ENCODE measurements at places on chromosomes 11 and 22.

DNA sequence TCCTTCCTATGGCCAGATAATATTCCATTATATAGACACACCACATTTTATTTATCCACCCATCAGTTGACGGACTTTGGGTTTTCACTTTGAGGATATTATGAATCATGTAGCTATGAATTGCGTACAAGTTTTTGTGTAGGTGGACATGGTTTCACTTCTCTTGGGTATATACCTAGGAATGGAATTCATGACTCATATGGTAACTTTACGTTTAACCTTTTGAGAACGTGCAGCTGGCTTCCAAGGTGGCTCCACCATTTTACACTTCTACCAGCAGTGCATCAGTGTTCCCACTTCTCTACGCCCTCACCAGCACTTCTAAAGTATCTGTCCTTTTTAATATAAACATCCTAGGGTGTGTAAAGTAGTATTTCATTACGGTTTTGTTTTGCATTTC, 112.0 kb downstream of the PLEKHA7 start:
- no peak for DNase-seq

DNA sequence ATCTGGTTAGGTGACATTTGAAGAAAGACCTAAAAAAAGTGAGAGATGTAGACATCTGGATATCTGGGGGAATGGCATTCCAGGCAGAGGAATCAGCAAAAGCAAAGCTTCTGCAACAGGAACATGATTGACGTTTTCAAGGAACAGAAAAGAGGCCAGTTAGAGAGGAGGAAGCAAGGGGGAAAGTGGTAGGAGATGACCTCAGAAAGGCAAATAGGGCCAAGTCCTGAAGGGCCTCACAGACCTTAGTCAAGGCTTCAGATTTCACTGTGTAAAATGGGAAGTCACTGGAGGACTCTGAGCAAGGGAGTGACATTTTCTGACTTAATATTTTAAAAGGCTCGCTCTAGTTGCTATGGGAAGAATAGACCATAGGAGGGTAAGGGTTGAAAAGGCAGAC, 9.7 kb downstream of the DEUP1 start:
- DNase-seq: no peak

DNA sequence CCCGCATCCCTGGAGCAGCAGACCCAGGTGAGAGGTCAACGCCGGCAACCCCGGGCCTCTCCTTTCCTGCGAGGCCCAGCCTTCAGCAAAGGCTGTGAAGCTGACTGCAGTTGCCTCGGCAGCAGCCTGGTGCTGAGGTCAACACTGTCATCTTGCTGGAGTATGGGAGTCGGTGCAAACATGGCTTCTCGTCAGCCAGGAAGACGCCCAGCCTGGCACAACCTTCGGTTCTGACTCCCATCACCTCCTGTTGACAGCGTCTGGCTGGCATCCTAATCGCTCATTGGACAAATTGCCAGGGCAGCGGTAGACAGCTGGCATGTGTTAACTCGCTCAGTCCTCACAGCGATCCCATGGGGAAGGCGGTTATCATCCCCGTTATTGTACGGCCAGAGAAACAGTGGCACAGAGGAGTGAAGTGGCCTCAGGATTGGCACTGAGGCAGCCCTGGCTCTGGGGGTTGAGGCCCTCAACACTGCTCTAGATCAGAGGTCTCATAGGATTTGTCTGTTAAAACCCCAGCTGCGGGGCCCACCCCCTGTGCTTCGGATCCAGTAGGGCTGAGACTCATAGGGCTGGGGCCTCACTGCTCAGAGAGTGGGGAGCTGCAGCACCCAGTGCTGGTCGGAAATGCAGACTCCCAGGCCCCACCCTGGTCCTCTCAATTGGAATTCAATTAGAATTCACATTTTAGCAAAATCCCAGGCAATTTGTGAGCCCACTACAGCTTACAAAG, 39.3 kb upstream of the TP53I11 start:
- DNase-seq: peak; percentile 59

DNA sequence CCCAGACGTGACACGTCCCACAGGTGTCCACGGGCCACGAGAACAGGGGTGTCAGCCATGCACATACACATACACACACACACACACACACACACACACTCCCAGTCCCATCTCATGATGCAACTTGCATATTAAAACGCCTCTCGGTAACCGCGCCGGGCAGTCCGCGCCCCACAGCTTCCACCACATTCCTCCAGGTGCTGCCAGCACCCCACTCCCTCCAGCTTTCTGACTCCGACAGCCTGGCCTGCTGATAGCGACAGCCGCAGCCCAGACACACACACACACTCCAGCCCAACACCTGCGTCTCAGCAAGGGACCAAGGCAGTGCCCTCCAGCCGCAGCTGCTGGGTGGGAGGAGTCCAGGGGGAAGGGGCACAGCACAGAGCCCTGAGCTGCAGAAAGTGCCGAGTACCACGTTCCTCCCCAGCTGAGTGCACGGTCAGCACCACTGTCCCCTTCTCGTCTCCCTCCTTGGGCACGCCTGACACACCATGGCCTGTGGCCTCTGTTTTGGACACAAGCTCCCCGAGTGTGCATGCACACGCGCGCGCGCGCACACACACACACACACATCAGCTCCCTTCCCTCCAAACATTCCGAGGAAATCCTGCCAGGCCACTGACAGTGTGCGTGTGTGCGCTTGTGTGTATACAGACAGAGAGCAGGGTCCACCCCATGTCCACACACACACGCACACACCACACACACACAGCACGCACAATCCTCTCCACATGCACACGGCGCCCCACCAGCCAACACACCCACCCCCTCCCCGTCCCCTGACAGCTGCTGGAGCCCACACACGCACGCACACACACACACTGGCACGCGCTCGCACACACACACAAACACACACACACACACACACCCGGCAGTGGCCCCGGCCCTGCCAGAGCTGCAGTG, 1.2 kb downstream of the ELFN2 start:
- DNase-seq: peak; percentile 49

DNA sequence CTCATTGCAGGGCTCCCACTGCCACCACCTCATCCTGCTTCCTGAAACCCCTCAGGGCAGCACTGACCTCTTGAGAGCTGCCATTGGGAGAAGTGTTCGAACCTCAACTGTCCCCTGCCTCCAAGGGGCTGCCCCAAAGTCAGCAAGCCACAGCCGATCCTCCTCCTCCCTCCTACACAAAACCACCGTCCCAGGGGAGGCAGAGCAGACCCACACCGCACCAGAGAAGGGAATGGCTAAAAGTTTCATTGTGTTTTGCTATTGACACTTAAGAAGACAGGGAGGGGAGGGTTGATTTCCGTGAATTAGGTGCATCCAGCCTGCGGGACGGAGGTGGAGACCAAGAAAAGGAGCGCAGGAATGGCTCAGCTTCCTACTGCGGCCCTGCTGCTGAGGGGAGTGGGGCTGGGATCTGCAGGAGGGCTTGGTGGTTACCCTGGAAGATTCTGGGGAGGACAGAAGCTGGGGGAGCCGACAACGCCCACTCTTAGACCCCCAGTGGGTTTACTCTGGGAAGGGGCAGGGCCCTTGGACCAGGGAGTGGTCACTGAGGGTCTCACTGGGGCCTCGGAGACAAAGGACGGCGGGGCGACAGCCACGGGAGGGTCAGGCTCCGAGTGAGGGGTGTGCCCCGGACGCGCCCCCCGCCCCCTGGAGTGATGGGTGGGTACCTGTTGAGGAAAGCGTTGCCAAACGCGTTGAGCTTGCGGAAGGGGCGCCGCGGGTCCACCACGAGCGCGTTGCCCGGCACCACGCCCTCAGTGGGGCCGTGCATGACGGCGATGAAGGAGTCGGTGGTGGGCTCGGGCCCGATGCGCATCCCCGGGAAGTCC, 815 bp downstream of the EHD1 start:
- DNase-seq: no peak

DNA sequence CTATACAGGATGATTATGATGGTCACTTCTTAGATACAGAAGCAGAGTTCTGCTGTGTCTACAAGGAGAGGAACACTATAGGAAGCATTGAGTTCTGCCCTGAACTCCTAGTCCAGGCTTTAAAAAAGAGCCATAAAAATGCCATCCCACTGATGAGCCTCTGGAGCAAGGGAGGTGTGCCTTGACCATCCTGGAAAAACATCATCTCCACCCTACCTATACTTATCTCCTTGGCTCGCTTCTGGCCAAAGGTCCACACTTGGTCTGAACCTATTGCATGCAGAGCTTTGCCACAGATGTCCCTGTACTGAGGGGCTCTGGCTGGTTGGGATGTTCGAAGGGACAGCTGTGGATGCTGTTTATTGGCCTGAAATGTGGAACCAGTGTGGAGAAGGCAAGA, 4.3 kb upstream of the PEX26 start:
- no peak for DNase-seq

All from COR-L47 (cell line).